Activated gamma-delta T cell treated with Interleukin-2 at 50 U/mL for 16 hours (primary cell): ENCODE measurements at places on chromosomes 12 and 14.

DNA sequence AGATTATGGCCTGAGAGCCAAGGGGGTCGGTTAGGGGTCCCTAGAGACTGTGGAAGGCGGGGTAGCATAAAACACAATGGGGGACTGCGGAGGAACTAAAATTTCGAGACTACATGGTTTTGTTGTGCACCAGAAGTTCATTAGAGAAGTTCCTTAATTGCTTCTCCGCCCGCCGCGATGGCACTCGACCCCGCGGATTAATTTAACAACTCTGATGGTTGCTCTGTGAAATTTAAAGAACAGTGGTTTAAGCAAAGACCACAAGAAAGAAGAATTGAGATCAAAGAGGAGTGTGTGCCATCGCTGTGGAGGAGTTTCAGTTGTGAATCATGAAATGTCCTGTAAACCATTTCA, 1.4 kb upstream of the CCDC88C start:
- no peak for DNase-seq

DNA sequence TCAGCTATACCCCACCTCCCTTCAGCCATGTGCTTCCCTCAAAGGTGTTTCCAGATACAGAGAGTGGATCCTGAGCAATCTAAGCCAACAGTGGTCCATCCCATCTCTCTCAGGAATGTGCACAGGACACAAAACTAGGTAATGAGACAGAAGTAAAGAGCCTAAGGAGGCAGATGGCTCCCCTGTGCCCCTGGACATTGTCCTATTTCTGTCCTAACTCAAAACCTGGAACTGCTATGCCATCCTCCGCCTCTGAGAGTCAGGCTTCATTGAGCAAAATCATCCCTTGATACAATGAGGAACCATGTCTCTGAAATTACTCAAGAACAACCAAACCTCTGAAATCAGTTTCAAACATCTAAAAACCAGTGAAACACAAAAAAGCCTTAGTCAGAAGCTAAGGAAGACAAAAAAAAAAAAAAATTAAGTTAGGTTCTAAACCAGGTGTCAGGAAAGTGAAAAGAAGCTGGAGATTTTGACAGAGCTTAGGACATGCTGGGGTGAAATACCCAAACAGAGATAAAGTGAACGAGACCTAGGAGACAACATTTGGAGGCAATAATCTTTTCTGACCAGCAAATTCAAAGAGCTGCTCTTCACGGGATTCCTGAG, 200.3 kb upstream of the PLEKHG7 start:
- no peak for DNase-seq

- no peak for DNase-seq
Observed at GRCh38 chr14:104181761-104182530, 43.6 kb downstream of the KIF26A start.

DNA sequence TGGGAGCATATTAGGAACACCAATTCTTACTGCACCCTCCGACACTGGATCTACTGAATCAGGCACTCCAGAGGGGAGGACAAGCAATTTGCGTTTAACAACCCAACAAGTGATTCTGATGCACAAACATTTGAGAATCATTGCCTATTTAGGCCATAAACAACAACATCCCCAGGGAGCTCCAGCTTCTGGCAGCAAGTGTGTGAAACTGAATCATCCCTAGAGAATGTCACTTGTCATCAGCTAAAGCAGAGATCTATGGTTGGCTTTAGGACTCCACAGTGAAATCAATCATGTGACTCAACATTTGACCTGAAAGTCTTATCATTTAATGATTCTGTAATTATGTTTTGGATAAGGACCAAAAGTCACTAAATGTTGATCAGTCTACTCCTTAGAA, 505.0 kb upstream of the FLRT2 start:
- no peak for DNase-seq

DNA sequence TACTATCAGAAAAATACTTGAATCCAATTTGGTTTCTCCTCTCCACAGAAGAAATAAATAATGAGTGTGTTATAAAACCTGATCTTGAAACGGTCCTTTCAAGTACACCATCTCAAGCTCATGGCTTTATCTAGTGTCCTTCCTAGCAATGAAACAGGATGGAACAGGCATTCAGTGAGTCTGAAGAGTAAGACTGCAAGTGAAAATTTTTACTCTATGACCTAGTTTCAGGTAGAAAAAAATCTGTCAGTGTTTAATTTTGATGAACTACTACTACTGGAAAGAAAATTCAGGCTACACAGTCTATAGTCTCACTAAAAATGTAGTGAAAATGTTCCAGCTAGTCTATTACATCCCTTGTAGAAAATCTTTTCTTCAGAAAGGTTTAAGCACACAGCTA, 7.7 kb downstream of the CBX5 start:
- DNase-seq, result no peak

DNA sequence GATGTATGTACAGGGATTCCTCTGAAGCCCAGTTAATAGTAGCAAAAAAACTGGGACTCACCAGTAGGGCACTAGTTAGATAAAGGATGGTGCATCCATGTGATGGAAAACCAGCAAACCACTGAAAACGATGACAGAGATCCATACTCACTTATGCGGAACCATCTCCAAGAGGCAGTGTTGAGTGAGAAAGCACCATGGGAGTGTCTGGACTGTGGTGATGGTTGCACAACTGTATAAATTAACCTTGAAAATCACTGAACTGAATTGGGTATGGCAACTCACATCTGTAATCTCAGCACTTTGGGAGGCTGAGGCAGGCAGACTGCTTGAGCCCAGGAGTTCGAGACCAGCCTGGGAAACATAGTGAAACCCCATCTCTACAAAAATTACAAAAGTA, 53.6 kb upstream of the ZFP36L1 start:
- DNase-seq, result no peak

- no peak for DNase-seq
Observed at GRCh38 chr12:87259391-87259790, 769.8 kb downstream of the C12orf50 start.

DNA sequence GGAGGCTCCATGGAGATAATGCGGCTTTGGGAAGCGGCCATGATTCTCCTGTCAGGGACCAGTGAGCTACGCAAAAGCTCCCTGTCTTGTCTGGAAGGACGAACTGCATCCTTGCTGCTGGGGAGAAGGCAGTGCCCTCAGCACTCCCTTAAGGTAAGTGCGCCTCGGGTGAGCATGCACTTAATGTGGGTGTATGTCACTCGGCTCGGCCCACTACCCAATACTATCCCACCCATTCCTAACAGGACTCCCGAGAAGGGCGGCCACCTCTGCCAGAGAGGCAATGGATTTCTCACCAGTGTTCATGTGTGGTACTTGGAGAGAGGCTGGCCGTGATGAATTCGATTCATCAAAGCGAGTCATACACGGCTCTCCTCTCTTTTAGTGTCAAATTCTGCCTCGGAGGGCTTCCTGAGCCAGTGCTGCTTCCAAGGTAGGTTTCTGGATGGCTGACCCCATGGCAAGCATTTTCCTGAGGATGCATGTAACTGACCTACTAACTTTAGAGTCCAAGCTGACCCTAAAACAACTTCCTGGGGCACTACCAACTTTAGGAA, 151.7 kb upstream of the RTL1 start:
- DNase-seq, result no peak

DNA sequence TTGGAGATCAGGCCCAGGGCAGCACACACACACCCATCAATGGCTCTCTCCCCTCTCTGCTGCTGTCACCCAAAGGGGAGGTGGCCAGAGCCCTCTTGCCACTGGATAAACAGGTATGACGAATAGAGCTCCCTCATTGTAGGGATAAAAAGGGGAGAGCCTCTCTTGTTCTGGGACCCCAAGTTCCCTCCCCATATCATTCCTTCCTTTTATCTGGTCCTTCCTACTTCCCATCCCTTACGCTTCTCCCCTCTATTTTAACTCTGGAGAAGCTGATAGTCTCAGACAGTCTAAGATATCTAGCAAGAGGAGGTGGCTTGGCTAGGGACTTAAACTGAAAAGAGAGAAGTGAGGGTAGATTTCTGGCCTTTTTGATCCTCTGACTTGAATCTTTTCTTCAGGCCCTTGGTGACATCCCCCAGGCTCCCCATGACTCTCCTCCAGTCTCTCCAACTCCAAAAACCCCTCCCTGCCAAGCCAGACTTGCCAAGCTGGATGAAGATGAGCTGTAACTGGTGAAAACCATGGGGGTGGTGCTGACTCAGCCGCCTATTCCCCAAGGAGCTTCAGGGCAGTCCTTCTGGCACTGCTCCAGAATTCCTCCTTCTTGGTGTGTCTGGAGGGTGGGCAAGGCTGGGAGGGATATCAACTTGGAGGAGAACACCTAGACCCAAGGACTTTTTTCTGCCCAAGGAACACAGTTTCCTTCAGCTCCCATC, 5.3 kb downstream of the ARHGEF25 start:
- no peak for DNase-seq

DNA sequence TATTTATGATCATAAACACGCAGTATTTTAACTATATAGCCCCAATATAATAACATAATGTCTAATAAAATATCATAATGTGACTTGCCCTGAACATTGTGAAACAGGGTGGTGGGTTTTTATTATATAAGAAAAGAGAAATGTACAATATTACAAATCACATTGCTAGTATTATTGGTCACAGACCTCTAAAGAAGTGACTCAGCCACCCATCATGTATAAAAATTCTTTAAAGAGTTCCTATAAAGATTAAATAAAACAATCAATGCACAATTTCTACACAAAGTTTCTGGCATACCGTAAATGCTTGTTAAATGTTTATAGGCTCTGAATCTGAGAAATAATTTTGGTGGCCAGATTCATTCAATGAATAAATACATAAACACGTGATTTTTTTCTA, 28.9 kb downstream of the ABCC9 start:
- no peak for DNase-seq

DNA sequence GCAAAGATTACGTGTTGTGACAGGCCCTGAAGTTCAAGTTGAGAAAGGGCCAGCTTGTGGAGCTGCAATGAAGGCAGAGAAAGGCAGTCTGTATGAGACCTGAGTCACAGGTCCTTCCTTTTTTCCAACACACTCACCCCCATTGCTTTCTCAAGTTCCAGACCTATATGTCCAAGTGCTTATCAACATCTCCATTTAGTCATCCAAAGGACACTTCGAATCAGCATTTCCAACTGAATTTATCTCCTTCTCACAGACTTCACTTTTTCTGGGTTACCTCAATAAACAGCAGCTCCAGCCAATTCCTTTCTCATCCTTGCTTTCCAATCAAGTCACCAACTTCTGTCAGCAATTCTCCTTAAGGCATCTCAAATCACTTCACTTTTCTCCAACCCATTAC, 56.4 kb upstream of the KIF21A start:
- DNase-seq, result no peak

GRCh38 chr14:101113108-101113612, 209.6 kb upstream of the RTL1 start:
- DNase-seq, result no peak

GRCh38 chr12:20946732-20947131, 136.2 kb downstream of the SLCO1B3 start:
- DNase-seq, result no peak

DNA sequence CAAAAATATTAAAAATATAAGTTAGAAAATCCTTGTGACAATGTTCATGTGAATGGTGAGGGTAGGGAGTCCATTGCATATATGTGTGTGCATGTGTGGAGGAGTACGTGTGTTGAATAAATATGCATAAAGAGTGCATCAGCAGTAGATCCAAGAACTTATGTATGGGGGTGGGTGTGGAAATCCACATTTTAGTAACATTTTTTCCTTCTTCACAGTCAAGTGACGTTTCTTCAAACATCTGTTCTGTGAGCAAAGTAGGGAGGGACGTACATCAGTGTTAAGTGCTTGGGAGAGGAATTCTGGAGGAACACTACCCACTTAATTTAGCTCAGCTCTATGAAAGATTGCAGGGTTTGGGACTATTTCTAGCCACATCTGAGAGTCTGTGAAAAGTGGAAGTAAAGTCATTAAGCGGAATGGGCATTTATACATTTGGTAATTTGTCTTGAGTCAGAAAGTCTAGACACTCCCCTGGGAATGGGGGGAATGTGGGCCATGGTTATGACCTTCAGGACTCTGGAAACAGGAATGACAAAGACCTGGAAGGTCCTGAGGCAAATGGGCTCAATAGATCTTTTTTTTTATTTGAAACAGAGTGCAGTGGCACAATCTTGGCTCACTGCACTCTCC, 156.4 kb upstream of the PLXNC1 start:
- no peak for DNase-seq

DNA sequence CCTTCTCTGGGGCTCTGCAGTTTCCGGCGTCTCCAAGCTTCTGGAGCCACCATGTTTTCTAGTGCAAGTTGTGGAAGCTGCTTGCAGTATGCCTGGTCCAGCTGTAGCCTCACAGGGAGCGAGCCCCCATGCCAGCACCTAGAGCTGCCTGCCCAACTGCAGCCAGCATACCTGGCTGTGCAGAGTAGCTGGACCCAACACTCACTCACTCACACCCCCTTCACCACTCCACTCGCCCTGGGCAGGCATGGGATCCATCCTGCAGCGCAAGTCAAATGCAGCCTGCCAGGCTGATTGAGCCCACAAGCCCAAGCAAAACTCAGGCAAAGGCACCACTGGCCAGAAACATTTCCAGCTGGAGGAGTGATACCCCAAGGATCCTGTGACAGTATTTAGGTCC, 797.3 kb downstream of the SLC16A7 start:
- no peak for DNase-seq

- peak; percentile 64 for DNase-seq
Observed at GRCh38 chr14:97977651-97978261, 1180.6 kb downstream of the VRK1 start.

DNA sequence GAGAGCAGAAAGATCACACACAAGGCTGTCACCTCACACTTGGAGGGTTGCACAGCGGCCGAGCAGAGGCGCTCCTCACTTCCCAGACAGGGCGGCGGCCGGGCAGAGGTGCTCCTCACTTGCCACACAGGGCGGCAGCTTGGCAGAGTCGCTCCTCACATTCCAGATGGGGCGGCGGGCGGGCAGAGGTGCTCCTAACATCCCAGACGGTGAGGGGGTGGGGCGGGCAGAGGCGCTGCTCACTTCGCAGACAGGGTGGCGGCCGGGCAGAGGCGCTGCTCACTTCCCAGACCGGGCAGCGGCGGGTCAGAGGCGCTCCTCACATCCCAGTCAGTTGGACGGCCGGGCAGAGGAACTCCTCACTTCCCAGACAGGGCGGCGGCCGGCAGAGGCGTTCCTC, 9.1 kb downstream of the TMBIM4 start:
- DNase-seq, result no peak

DNA sequence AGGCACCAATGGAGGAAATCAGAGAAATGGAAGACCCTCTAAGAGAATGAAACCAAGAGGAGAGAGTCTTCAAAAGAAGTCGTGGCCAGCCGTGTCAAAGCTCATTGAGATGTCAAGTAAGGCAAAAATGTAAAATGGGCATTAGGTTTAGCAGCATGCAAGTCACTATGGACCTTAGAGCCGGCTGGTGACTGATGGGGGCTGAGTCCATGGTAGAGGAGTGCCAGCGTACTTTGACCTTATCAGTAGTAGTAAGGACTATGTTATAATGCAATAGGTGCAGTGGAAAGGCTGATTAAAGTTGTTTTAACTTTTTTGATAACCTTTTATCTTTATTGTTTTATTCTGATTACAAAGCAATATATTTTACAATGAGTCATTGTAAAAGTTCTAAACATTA, 66.5 kb downstream of the ANO6 start:
- no peak for DNase-seq

DNA sequence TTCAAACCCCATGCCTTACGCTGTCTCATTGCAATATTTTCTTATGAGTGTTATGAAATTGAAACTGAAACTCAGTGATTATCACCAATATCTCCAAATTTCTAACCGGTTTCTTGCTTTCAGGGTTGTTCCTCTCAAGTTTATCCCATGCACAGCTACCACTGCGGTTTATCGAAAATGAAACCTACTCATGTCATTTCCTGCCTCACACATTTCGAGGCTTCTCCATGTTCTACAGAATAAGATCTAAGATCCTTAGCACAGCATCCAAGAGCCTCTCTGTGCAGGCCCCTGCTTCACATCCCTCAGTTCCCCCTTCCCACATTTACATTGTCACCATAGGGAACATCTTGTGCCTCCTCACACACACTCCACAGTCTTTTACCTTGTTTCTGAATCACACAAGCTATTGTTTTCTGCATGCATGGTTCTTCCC, 45.5 kb upstream of the FAR2 start:
- DNase-seq, result peak; percentile 17
